Esophagus muscularis mucosa (tissue), 4 donors: ENCODE measurements at places on chromosomes 13 and 19. TPM values are rescaled to one million over a fixed set of nuclear protein-coding genes. Genes with fewer than 3 reads are reported as not detected.

- no peak for DNase-seq
- H3K36me3 ChIP-seq: peaks cover 99% of the 10 kb centered on the region
- peaks cover 21% of the 10 kb centered on the region for H3K4me1 ChIP-seq
These were observed 24.3 kb upstream of the MYDGF start for GRCh38 chr19:4694211-4694987.

GRCh38 chr19:46890423-46891170 lies 29.8 kb downstream of the ARHGAP35 start:
- DNase-seq: no peak
- H3K4me1 ChIP-seq: peaks cover 13% of the 10 kb centered on the region
- H3K27me3 ChIP-seq: no peaks in the 10 kb centered on the region
- no peak overlapping the region for H3K27ac ChIP-seq

DNA sequence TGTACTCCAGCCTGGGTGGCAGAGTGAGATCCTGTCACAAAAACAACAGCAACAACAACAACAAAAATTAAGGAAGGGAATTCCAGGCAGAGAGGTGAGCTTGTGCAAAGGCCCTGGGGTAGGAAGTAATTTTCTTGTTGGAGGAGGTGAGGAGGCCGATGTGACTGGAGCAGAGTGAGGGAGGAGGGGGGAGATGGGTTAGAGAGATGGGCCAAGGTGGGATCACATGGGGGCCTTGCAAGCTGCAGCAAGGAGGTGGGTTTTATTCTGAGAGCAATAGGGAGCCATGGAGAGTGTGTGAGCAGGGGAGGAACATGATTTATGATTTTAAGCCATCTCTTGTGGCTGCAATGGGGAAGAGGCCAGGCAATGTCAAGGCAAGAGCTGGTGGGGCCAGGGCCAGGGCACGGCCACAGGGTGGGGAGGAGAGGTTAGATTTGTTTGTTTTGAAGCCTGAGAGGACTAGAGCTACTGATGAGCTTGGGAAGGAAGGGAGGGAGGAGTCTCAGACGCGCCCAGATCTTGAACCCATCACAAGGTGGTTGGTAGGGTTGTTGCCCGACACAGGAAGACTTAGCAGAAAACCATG lies 12.5 kb upstream of the COMP start:
- no peaks in the 10 kb centered on the region for H3K27me3 ChIP-seq
- DNase-seq: no peak
- H3K4me3 ChIP-seq: no peak overlapping the region
- H3K4me1 ChIP-seq: peaks cover 1% of the 10 kb centered on the region

DNA sequence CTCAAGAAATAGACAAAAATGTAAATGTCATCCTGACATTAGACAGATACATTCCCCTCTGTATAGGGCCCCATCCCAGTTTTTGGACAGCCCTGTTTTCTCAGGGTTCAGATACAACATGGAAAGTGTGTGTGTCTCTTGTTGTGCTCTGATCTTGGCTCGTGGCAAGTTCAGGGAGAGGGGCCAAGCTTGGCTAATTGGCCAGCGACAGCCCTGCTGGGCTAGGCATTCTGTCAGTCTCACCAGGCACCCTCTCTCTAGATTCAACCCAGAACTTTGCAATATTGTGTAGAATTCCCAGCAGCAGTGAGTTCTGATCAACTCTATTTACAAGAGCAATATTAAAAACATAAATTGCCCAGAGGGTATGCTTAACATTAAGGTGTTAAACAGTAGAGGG lies 30.1 kb downstream of the MTUS2 start:
- no peaks in the 10 kb centered on the region for H3K27me3 ChIP-seq
- H3K4me1 ChIP-seq: no peaks in the 10 kb centered on the region
- no peaks in the 10 kb centered on the region for H3K36me3 ChIP-seq
- no peak overlapping the region for H3K27ac ChIP-seq
- no peak overlapping the region for H3K4me3 ChIP-seq

Gene PTGIR
- total RNA-seq: 8.0 TPM

Gene ZNF625
- 8.7 TPM for total RNA-seq

Gene SYNE4
- 1.3 TPM for total RNA-seq
